Type B pancreatic cell (in vitro differentiated cells): ENCODE measurements at places on chromosomes 3 and 15. TPM values are rescaled to one million over a fixed set of nuclear protein-coding genes. Genes with fewer than 3 reads are reported as not detected.

GRCh38 chr15:66715720-66716655, 14.0 kb downstream of the SMAD6 start:
- no peak for DNase-seq

DNA sequence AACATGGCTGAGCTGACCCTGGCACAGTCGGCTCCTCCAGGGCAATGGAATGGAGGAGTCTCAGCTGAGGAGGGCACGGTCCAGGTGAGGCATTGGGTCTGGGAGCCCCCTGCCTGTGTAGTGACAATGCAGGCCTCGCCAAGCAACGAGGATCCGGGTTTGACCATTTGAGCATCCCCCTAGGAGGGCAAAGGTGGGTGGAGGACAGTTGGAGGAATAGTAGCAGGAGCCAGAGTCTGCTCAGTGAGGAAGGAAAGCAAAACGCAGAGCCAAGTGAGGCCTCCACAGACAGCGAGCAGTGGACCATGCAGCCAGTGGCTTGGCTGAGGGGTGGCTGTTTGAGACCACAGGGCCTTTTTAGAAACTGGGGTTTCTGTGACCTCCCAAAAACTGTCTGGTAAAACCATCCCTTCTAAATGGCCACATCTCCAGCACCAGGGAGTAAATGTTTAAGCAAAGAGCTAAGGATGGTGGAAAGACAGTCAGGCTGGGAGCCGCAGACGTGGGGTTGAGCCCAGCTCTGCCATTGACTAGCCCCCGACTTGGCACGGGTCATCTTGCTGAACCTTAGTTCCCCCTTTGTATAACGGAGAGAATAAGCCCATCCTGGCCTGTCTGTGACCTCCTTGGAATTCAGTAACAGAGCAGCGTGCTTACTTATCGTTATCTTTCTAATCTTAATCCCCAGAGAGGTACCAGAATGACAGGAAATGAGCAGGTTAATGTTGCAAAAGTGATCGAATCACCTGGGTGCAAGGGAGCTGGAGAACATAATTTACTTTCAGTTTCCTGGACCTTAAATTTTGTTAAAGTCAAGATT, 46.8 kb downstream of the CMTM6 start:
- peak; percentile 27 for DNase-seq

Gene MUC13
- 38.3 and 92.6 TPM in 2 replicates for total RNA-seq

Gene MEIS2
- total RNA-seq = 152 and 211 TPM in 2 replicates

DNA sequence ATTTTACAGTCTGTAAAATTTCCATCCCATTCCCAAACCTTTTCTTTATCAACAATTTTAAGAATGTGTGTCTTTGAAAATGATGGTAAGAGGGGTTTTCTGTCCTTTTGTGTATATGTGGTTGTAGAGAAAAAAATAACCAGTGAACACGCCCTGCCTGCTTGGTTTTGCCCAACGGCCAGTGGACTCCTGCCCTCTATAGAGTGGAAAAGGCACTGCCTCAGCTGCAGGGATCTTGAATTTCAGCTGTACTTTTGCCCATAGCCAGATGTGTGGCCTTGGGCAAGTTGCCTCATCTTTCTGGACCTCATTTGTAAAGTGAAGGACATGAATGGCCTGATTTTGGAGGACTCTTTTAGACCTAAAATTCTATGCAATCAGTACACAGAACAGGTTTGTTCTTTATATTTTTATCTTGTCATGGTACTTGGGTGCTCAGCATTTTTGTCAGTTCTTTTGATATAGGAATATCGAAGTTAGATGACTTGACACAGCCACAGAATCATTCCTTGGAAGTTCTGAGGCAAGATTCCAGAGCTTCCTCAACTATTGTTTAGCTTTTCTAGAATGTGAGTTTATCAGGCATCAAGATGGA, 81.0 kb downstream of the CLDN11 start:
- no peak for DNase-seq

- DNase-seq = no peak
Observed at GRCh38 chr3:39249453-39250115, 30.3 kb downstream of the CX3CR1 start.

GRCh38 chr15:63978511-63979261, 67.6 kb downstream of the DAPK2 start:
- DNase-seq = no peak

Gene MYZAP
- total RNA-seq = 5.7 and 9.9 TPM in 2 replicates

DNA sequence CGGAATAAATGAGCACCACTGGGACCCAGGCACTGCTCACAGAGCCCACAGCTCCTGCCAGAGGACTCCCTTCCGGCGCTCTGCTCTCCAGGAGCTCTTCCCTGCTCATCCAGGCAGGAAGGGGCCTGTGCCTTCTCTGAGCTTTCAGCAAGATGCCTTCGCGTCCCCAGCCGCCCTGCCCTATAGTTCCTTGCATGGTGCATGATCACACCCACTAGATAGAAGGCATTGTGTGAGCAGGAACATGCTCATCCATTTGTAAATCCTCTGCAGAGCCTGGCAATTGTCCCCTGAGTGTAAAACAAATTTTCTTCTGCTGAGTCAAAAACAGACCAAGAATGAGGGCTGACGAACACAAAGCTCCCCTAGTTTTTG, 181.6 kb downstream of the MEGF11 start:
- no peak for DNase-seq

- DNase-seq = no peak
Observed at GRCh38 chr3:181464033-181464694, 247.6 kb upstream of the SOX2 start.

GRCh38 chr3:151124476-151124875, 39.0 kb downstream of the MED12L start:
- DNase-seq = no peak

DNA sequence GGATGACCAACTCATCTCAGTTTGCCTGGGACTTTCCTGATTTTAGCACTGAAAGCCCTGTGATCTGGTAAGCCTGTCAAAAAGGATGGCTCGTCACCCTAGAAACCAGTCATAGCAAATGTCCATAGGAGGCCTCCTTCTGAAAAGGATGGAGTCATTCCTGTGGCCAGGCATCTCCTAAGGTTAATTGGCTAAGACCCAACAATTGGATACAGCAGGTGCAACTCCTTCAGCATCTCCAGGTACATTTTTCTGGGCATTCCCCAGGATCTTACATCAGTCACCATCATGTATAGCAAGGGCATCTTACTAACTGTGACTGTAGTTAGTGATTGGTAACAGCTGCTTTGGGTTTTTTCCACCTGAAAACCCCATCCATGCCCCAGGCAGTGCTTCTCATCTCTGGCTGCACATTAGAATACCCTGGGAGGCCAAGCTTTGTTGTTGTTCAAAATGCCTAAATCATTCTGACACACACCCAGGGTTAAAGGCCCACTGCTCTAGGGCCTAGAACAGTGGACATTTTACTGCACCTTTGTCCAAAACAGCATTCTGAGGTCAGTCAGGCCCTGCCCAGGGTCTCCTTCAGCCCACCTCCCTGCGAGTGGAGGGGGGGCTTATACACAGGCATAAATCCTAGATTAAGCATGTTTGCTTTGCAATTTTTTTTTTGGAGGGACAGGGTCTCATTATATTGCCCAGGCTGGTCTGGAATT, 28.3 kb upstream of the GALNT15 start:
- no peak for DNase-seq

- no peak for DNase-seq
Observed at GRCh38 chr3:134337071-134337482, 37.2 kb downstream of the AMOTL2 start.

Gene GATA2
- total RNA-seq = 14.1 and 23.9 TPM in 2 replicates

Gene CCRL2
- total RNA-seq = 0.17 and 0.34 TPM in 2 replicates

- no peak for DNase-seq
Observed at GRCh38 chr3:191353022-191353777, 22.9 kb upstream of the UTS2B start.

GRCh38 chr3:53888232-53888631, 3.4 kb downstream of the SELENOK start:
- no peak for DNase-seq

Gene CP
- 4.0 and 7.4 TPM in 2 replicates for total RNA-seq

GRCh38 chr3:152978152-152978551, 143.2 kb downstream of the P2RY1 start:
- DNase-seq = no peak

Gene MELTF
- 3.0 and 7.6 TPM in 2 replicates for total RNA-seq

GRCh38 chr3:63519426-63519825, 133.0 kb upstream of the SNTN start:
- no peak for DNase-seq

Gene ZNF148
- total RNA-seq = 46.4 and 47.3 TPM in 2 replicates

Gene ADAMTS17
- total RNA-seq = 18.3 and 23.1 TPM in 2 replicates

- no peak for DNase-seq
Observed at GRCh38 chr15:57537488-57538264, 54.0 kb upstream of the MYZAP start.

DNA sequence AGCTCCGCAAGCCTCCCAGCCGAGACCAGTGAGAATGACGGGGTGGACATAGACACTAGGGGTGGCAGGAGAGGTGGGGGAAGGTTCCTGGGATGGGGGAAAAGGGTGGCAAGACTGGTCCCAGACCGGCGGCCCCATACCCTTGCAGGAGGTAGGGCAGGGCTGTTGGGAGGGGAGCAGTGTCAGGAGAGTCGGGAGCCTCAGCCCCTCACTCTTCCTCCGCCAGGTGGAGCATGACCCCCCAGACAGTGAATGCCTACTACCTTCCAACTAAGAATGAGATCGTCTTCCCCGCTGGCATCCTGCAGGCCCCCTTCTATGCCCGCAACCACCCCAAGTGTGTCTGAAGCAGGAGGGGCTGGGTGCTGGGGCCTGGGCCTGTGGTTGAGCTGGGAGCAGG, 8.7 kb upstream of the PSMD2 start:
- no peak for DNase-seq

DNA sequence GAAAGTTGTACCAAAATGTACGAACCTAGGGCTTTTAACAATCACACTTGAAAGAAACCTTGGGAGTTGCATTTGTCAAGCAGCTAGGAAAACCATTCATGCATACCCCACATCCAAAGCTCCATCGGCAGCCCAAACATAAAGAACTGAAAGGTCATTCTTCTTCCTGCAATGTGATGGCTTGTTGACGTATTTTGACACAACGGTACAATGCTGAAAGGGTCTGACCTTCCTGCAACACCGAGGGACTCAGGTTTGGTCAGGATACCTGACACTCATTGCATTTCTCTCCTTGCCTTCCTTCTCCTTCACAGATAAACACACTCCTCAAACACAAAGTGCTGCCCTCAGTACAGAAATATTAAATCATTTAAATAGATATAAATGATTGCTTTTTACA, 145.5 kb downstream of the CDIN1 start:
- no peak for DNase-seq

DNA sequence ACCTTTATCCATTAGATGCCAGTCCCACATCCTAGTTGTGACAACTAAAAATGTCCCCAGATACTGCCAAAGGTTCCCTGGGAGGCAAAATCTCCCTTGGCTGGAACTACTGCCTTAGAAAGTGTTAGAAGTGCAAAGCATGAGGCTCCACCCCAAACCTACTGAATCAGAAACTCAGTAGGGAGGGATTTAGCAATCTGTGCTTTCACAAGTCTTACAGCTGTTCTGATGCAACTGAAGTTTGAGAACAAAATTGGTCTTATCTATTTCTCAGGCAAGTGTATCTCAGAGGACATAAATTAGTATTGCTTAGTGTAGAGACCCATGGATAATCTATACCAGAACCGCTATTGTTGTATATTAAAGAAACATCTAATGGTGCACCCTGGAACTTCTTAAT, 70.2 kb downstream of the CLDN1 start:
- no peak for DNase-seq

Gene TTLL13
- total RNA-seq = 0.58 TPM in 1 of 2 replicates, not detected in the other
